ENCODE measurements at places on chromosomes 6 and 20.

DNA sequence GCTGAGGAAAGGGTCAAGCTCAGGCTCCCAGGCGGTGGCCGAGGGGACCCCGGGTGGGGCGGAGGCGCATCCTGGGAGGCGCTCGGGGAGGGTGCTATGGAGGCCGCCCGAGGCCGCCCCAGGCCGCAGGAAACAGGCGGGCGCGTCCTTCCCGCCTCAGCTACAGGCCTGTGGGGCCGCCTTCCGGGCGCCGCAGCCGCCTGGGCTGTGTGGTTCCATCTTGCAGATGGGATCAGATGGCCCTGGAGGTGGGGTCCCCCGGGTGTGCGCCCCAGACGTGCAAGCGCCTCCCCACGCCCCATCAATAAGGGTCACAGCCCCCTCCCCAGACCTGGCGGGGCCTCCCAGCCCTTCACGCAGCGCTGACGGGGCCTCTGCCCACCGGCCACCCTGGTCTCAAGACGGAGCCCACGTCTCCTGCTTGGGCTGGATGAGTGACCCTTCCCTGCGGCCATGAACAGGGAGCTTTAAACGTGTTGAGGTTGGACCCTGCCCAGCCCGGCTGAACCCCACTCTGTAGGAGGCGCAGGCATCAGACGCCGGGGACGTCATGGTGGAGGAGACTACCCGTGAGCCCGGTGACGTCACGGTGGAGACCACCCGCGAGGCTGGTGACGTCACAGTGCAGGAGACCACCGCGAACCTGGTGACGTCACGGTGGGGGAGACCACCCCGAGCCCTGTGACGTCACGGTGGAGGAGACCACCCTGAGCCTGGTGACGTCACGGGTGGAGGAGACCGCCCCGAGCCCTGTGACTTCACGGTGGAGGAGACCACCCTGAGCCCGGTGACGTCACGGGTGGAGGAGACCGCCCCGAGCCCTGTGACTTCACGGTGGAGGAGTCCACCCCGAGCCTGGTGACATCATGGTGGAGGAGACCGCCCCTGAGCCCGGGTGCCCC, 267.0 kb downstream of the DLL1 start:
- DNase-seq: peak; percentile 87

- no peak for DNase-seq
These were observed 10.2 kb upstream of the PEDS1 start for GRCh38 chr20:50163570-50164317.

DNA sequence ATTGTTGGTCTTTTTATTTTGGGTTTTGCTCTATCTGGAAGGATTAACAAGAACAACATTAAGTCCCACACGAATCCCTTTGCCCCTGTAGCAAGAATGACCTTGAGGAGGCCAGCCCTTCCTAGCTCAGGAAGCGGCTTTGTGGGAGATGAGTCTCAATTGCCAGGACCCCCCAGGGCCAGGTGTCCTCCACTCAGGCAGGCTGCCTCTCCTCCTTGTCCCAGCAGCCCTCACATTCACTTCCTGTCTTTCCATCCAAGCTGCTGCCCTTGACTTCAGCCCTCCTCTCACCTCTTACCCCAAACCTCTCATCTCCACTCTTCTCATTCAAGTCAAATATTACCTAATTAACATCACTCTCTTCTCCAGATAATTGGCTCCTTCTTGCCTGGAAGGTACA, 22.6 kb upstream of the SYNDIG1 start:
- DNase-seq: no peak

GRCh38 chr6:95648636-95649035, 71.3 kb downstream of the MANEA start:
- no peak for DNase-seq

GRCh38 chr6:163776196-163776905, 361.8 kb downstream of the QKI start:
- no peak for DNase-seq

- DNase-seq: no peak
These were observed 93.6 kb upstream of the FAM8A1 start for GRCh38 chr6:17506531-17506930.

DNA sequence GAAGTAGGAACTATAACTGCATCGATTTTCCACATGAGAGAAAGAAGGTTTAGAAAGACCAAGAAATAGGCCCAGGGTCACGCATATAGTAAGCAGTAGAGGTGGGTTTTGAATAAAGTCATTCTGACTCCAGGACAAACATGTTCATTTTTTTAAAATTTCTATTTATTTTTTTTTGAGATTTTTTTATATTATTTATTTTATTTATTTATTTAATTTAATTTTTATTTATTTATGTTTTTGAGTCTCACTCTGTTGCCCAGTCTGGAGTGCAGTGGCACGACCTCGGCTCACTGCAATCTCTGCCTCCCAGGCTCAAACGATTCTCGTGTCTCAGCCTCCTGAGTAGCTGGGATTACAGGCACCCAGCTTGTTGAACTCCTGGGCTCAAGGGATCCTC, 13.2 kb upstream of the SEC63 start:
- DNase-seq: no peak

- no peak for DNase-seq
These were observed 173.6 kb downstream of the SASH1 start for GRCh38 chr6:148516217-148516616.

DNA sequence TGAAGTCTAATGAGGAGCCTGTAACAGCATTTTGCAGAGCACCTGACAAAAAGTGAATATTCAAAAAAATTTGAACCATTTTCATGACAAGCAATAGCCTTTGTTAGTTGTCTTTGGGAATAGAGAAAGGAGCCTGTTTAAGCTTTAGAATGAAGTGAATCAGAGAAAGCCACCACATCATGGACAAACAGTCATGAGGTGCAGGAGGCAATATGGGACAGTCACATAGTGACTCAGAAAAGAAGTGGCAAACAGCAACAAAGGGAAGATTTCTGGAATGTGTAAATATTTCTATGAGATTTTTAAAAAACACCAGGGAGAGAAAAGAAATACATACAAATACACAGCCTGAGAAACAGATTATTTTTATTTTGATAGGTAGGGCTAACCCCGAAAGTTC, 6.6 kb downstream of the KLHL31 start:
- DNase-seq: no peak

GRCh38 chr6:18036781-18037180, 49.3 kb upstream of the KIF13A start:
- DNase-seq: no peak

DNA sequence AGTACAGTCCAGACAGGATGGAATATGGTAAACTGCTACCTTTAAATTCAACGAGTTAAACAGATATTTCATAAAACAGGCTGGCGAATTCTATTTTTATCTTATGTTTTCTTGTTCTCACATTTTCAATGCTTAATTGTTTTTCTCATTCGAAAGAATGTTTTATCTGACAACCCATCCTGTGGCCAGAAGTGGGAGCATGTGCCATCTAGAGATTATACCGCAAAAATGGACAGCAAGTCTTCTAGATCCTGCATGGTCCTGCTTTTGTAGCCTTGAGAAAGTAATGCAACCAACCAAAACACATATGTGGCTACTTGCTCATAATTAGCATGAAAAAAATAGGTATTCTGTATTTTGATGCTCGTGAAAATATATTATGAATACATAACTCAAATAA, 30.7 kb downstream of the TUBB2B start:
- no peak for DNase-seq

- no peak for DNase-seq
These were observed 9.0 kb downstream of the CCDC167 start for GRCh38 chr6:37490536-37491170.

DNA sequence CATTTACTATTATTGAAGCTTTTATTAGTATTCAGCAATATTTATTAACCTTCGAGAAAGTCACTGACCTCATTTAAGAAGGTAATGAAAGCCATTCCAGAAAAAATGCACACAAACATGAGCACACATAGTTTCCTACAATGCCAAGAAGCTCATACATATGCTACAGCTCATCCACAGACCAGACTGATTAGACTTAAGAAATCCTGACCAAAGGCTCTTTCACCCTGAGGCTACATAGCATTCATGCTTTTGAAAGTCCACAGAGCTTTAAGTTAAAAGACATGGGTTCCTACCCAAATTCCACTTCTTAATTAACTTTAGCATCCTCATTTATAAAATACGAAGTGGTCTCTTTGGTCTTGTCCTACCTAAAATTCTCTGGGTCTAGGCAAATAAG, 430.4 kb downstream of the TBC1D32 start:
- DNase-seq: no peak

GRCh38 chr6:127879685-127880084, 21.2 kb downstream of the THEMIS start:
- DNase-seq: no peak

DNA sequence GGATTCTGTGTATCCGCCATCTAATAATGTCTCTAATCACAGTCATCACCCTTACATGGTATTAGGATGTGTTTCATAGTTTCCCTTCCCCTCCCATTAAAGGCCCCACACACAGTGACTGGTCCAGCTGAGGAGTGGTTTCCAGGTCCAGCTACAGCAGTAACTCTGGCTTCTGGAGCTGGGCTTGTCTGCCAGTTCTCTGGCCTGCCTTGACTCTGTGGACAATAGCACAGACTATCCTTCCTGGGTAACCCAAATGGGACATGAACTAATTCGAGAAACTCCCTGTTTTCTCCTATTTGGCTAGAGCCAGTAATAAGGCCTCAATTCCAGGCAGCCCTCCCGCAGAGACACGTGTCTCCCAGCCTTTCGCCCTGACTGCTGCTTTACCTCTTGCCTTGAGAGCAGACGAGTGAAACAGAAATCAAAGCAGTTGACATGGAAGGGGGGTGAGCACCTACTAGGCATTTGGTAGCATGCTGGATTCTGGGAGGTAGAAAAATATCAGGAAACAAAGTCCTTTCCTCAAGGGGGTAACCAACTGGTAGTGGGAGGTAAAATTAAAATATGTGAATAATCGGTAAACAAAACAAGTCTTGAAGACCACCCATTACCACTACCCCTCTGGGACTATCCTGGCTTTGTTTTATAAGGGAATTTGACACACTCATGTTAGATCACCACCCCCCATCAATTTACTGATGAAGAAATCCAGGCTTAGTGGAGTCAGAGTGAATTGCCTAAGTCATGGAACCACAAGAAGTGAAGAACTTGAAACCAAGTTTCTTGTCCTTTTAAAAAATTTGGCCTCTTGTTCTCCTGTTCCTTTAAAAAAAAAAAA, 1.2 kb downstream of the TRAF3IP2 start:
- DNase-seq: no peak

GRCh38 chr20:39880890-39881289, 808.1 kb downstream of the MAFB start:
- DNase-seq: no peak

DNA sequence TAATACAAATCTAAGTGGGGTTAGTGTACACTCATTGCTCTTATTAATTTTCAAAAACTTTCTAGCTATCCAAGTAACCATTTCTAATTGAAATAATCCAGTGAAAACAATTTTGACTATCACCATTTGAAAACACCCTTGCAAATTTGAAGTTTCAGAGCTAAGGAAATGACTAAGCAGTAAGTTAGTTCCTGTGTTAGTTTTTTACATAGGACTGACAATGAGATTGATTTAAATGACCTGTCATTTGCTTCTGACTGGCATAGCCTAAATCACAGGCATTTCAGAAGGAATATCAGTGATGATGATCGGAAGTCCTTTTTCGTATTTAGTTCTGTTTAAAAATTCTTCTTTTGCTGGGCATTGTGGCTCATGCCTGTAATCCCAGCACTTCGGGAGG, 27.0 kb downstream of the STK4 start:
- DNase-seq: no peak

GRCh38 chr20:15831201-15831600, 742.0 kb downstream of the KIF16B start:
- DNase-seq: no peak

DNA sequence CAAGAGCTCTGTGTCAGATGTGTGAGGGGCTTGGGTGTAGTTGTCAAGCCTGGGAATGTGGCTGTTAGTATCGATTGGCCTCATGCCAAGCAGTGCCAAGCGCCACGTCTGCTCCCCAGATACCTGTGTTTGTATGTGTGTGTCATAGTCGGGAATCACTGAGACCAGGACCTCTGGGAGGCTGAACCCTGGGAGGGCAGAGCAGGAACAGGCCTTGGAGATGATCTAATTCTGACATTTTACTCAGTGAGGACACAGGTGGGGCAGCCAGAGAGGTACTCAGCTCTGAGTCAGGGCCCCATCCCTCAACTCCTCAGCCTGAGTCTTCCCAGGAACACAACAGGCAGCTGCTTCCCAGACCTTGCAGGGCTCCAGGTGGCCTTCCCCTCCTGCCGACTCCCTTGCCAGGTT, 51.2 kb upstream of the FANCE start:
- no peak for DNase-seq

- no peak for DNase-seq
These were observed 156.1 kb upstream of the CITED2 start for GRCh38 chr6:139530561-139530960.

- no peak for DNase-seq
These were observed 27.2 kb upstream of the SLCO4A1 start for GRCh38 chr20:62614961-62615680.

DNA sequence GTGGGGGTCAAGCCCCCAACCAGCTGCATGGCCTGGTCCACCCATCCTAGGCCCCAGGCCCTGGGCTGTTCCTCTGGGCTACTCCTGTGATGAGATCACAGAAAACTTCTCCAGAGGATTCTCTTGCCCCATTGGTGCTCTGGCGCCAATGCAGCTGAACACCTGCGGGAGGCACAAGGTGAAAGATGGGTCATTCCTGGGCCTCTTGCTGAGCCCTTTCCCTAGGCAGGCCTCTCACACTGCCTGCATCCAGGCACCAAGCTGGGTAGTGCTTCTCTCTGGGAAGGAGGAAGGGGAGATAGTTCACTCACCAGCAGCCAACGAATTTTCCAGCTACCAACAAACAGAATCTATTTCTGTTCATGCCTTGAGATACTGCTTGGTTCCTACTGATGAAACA, 142.1 kb downstream of the PXDC1 start:
- no peak for DNase-seq

GRCh38 chr6:136920671-136921380, 1.3 kb upstream of the SLC35D3 start:
- DNase-seq: no peak

Data from mesenteric fat pad (tissue), 1 donor.